Pancreas (tissue), 10 donors: ENCODE measurements at places on chromosomes 1 and 21.

GRCh38 chr1:235206533-235207208, 45.6 kb upstream of the RBM34 start:
- no peak for DNase-seq

- DNase-seq: no peak
Measured at GRCh38 chr1:56403321-56403720, 176.0 kb downstream of the PLPP3 start.

DNA sequence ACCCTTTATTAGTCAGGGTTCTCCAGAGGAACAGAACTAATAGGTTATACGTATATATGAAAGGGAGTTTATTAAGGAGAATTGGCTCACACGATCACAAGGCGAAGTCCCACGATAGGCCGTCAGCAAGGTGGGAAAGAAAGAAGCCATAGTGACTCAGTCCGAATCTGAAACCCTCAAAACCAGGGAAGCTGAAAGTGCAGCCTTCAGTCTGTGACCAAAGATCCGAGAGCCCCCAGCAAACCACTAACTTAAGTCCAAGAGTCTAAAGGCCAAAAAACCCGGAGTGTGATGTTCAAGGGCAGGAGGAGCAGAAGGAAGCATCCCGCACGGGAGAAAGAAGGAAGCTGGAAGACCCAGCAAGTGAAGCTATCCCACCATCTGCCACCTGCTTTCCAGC, 9.9 kb downstream of the IFNLR1 start:
- no peak for DNase-seq

DNA sequence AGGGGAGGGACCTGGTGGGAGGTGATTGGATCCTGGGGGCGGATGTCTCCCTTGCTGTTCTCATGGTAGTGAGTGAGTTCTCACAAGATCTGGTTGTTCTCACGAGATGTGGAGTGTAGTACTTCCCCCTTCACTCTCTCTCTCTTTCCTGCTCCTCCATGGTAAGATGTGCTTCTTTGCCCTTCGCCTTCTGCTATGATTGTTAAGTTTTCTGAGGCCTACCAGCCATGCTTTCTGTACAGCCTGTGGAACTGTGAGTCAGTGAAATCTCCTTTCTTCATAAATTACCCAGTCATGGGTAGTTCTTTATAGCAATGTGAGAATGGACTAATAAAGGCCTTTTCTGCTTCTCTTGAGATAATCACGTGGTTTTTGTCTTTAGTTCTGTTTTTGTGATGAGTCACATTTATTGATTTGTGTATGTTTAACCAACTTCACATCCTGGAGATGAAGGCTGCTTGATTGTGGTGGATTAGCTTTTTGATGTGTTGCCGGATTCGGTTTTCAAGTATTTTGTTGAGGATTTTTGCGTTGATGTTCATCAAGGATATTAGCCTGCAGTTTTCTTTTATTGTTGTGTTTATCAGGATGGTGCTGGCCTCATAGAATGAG, 45.5 kb downstream of the RABGAP1L start:
- DNase-seq: no peak

DNA sequence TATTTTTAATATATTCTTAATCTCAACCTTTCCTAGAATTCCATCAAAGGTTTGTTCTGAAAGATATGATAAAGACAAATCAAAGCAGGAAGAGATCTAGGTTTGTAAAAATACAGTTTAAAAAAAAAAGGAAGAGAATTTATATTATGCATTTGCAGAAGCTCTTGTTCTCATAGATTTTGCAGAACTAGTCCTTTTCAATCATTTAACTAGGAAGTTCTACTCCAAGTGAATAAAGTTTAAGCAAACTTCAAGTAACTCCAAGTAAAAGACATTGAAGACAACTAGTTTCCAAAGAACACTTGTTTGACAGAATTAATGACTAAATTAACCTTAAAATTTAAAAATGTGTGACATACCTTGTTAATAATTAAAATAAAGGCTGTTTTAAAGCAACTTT, 55.9 kb downstream of the HNRNPR start:
- DNase-seq: no peak

GRCh38 chr1:242870966-242871365, 346.5 kb upstream of the PLD5 start:
- no peak for DNase-seq

DNA sequence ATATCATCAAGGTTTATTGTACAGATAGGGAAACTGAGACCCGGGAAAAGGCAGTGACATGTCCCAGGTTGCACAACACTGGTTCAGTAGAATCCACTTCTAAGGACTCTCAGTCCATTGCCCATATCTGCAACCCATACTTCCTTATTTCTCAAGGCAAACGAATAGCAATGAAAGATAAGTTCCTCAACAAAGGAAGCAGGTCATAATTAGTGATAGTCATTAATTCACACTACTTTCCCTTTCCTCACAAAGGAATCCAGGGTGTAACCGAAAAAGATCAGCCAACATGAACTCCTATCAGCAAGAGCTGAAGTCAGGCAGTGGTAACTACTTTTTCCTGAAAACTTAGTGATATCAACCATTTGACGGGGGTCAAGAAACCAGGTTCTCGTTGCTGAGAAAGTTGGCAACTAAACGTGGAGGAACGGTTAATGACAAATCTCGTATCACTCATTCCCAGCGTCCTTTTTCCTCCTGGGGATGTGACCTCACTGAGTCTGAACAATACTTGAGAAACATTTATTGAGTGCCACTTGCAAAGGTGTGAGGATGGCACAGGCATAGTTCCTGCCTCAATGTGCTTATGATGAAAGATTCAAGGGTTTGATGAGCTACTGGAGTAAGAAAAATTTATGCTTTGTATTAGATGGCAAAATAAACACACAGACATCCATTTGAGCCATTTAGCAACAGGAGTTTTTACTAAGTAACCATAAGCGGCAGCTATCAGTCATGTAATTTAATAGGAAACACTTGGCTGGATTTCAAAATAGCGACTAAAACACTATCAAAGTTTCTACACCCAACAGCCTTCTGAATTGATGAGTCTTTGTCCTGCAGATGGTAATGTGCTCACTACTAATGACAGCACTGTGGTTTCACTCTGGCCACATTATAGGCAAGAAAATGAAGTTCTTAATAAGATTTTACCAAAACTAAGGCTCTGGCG, 82.3 kb downstream of the PLPP3 start:
- no peak for DNase-seq

- no peak for DNase-seq
Measured at GRCh38 chr1:216892581-216893160, 169.4 kb upstream of the ESRRG start.

DNA sequence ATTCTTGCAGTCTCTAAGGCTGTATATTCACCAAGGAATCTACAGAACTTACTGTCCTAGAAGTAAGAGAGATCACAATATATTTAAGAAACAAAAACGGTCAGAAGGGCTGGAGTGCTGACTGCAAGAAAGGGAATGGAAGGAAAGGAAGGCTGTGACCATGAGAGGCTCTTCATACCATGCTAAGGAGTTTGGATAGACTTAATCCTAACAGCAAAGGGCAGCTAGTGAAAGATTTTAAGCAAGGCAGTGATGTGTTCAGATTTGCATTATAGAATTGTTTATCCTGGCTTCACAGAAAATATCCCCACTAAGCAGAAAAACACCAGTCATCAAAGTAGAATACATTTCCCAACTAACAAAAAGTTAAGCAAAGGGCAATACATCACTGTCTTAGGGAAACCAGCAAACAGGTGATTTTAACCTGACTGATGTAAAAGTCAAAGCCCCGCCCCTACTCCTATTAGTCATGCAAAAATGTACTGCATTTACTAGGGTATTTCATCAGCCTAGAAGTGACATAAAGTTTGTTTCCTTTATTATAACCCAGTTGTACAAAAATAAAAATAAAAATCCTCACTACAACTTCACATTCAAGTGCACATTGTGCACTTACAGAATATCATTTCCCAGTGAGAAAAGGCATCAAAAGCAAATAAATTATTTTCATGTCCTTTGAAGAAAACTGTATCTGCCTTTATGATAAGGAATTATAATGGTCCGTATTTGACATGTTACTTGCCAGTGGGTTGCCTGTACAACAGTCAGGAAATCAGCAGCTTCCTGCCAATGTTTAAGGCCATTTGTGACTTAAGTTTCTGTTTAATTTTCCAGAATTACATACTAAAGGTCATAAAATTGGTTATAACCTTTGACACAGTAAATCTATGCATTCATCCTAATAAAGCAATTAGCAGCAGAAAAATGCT, 17.2 kb downstream of the JAK1 start:
- no peak for DNase-seq

GRCh38 chr1:117092594-117092993, 29.0 kb downstream of the TRIM45 start:
- no peak for DNase-seq

DNA sequence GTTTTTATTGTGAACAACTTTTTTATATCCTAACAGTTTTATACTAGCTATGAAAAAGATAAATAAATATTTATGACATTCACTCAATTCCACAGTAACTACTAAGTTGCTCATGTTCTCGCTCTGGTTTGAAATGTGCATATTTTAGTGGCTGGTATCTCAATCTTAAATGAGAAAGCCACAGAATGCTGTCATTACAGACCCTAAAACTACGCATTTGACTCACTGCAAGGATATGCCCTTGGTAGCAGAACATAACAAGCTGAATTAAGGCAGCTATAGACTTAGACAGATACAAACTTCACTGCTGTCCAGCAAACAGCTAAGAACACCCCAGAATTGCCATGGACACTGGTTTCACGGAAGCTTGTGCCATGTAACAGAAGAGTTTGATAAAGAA, 19.0 kb downstream of the DAB1 start:
- no peak for DNase-seq

DNA sequence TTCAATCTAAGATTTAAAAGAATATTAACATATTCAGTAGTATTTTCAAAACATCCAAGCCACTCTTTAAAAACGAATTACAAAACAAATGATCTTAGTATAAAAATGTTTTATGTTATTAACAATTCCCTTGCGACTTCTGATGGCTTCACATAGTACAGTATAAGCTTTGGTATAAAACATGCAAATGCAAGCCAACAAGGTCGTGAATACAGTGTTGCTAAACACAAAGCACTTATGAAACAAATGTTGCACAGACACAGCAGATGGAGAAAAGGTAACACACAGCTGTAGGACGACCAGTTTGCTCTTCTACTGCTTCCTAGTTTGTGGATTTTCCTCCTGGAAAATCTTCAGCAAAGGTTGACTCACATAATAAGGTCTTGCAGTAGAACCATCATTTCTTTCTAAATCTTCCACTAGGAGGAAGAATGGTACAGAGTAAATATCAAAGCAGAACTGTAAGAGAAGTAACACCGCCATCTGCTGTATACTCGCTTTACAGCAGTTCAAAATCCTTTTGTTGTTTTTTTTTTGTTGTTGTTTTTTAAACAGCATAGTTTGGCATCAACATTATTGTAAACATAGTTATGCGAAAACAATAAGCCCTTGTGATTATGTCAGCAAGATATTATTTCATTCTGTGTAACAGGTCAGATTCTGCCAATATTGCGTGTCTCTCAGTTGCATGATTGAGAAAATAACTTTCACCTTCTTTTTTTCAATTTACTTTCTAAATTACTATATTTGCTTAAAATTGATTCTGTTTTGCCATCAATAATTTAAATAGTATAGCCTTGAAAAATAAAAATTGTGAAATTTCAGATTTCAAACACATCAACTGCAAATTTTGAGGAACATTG, 69.5 kb downstream of the LHX8 start:
- no peak for DNase-seq

- DNase-seq: no peak
Measured at GRCh38 chr1:101293461-101294051, 56.7 kb downstream of the S1PR1 start.

- no peak for DNase-seq
Measured at GRCh38 chr1:18802231-18802630, 57.2 kb downstream of the TAS1R2 start.

GRCh38 chr21:43318841-43319781, 107.8 kb downstream of the SIK1 start:
- DNase-seq: no peak

GRCh38 chr1:159509440-159510228, 26.2 kb downstream of the OR10J5 start:
- DNase-seq: no peak

- no peak for DNase-seq
Measured at GRCh38 chr1:32393832-32394140, 455 bp downstream of the BSDC1 start.

- peak; percentile 56 for DNase-seq
Measured at GRCh38 chr1:201648066-201648906, 109.4 kb downstream of the NAV1 start.

DNA sequence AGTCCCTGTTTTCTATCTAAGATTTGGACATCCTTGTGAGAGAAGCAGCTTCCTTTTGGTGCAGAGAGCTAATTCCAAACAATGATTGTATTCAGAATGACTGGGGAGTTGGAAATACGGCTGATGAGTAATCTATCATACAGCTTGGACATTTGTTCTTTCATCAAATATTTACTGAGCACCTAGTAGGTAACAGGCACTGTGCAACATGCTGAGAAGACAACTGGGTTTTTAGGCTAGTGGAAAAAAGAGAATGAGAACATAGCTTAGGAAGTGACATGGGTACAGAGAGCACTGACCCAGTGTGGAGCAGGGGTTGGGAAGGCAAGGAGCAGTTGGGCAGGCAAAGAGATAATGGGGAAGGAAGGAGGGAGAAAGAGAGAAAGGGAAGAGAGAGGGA, 87.5 kb downstream of the TBX19 start:
- DNase-seq: no peak

DNA sequence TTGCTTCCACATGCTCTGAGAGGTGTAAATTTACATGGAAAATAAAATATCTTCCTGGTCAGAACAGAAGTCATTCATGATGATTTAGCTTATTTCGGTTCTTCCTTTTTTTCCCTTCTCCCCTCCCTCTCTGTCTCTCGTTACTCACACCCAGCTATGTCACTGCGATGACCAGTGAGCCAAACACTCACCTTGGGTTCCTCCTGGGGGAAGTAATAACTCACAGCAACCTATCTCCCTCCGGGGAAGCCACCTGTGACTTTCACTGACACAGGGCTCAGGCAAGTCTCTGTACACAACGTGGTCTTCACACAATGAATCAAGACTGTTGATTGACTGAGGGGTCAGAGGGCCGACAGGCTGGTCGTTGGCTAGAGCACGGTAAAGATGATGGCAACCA, 135.3 kb upstream of the VANGL1 start:
- no peak for DNase-seq

GRCh38 chr1:186658999-186659398, 21.2 kb downstream of the PTGS2 start:
- no peak for DNase-seq

- DNase-seq: no peak
Measured at GRCh38 chr1:31040038-31040437, 25.5 kb downstream of the PUM1 start.

- no peak for DNase-seq
Measured at GRCh38 chr1:231395076-231395997, 26.8 kb downstream of the EGLN1 start.

GRCh38 chr1:33615546-33615945, 143.1 kb downstream of the ZSCAN20 start:
- no peak for DNase-seq
